ENCODE measurements at places on chromosomes 1 and 21.

GRCh38 chr1:40384887-40385286 is 11.4 kb downstream of the SMAP2 start:
- no peak for DNase-seq

DNA sequence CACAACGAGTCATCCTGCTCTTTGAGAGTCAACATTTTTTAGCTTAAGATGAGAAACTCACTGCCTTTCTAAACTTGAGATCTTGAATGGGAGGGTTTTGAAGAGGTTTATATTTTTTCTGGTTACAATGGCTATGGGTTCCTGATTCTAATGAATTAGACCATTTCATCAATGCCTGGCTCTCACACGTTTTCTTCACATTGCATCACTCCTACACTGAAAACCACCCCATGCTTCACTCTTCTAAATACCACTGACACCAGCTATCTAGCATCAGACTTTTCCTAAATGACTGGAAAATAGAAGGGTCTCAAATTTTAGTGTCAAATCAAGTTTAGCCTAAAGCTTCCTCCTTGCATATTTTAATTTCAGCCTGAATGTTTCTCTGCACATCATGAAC is 606.1 kb upstream of the USP24 start:
- DNase-seq, result no peak

GRCh38 chr1:61424382-61424781 is 300.6 kb downstream of the TM2D1 start:
- no peak for DNase-seq

DNA sequence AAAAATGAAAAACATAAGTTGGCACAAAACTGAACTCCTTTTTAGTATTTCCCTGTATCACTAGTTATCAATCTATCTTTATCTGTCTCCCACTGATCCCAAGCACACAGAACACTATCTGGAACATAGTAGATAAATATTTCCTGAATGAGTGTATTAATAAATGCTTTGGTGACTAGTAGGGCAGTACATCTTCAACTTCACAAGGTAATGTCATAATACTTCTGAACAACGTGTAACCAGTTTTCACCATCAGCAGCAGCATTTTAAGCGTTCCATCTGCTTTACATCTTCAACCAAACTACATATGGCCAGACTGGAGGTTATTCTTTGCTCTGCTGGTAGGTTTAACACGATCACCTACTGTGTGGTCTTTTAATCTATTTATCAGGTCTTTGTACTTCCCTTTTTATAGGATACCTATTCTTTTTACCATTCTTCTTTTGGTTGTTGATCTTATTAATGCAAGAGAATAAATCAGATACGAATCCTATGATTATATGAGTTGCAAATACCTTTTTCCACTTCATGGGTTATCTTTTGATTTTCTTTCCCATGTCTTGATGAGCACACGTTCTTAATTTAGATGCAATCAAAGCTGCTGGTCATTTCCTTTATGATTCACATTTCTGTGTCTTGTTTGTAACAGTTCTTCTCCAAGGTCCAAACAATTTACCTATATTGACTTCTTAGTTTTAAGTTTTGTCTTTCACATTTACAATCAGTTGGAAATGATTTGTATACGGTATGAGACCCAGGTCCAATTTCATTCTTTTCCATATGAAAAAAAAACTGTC is 16.3 kb downstream of the GPBP1L1 start:
- no peak for DNase-seq

DNA sequence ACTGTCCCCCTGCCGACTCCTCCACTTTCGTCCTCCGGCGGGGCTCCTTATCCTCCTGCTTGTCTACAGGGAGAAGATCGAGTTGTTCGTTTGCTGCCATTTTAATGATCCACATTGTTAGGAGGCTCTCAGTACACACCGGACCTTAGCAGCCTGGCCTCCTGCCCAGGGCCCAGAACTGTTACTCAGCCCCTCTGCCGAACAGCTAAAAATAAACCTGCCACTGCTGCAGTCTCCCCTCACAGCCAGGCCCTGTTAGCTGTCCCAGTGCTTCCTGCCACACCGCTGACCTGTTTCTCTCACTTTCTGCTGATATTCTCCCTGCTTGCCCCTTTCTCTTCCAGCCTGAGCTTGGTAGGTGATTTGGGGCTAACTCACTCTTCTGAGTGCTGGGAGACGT is 8.3 kb downstream of the MAPKAPK2 start:
- DNase-seq, result no peak

DNA sequence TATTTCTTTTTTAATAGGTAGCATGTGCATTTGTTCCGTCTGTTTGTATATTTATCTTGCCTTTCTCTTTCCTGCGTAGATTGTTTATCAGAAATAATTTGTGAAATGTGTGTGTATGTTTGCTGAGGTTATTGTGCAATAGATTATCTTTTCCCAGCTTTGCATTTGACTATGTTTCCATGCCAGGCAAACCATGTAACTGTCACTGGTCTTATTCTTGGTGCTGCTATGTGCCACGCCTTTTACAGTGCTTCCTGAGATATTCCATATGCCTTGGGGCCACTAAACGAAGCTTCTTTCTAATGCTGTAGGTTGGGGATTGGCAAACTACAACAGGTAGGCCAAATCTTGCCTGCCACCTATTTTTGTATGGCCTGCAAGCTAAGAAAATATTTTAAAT is 598.8 kb downstream of the PLPP3 start:
- no peak for DNase-seq

DNA sequence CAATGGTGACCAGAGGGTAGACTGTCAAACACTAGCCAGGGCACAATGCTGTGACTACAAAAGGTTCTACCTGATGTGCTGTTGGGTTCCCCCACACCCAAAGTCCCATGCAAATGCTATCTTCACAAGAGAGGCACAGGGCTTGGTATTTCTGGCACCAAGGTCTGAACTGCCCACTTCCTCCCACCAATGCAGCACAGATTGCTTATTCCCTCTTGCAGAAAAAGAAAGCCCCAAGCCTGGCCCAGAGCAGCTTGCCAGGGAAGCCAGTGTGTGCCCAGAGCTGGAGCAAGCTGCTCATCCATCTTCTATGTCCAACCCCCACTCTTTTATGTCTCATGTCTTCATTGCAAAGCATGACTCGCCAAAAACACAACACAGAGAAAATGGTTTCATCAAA is 149.4 kb upstream of the CAMK1G start:
- peak; percentile 51 for DNase-seq

GRCh38 chr1:156487862-156488261 is 12.7 kb downstream of the MEF2D start:
- DNase-seq, result no peak

DNA sequence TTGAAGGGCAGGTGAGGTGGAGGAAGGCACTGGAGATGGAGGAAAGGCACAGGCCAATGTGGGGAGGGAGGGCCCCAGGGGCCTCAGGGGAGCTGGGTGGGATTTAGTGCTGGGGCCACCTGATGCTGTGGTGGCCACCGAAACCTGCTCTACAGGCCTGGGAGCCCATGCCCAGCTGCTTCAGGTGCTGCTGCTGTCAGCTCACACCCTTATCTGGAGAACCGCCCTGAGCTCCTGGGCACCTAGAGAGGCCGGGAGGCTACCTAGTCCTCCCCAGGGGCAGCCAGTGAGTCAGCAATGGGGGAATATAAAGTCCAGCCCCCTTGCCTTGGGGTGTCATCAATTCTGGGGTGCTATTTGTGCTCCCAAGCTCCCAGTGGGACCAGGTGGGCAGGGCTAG is 12.2 kb downstream of the FAM131C start:
- no peak for DNase-seq

DNA sequence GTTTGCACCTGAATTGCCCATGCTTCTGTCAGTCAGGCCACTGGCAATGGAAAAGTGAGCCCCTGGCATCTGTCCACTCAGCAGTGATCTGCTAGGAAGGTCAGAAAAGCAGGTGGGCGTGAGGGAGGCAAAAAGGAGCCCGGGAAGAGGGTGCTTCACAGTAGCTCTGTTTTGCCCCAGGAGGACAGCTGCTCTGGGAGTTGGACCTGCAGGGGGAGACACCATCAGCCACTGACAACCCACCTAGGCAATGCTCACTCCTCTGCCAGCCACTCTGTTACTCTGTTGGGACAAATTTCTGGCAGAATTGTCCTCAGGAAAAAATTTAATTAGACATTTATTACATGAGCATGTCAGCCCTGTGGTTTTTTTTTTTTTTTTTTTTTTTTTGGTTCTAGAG is 146.4 kb downstream of the LRIG2 start:
- no peak for DNase-seq
